ENCODE measurements at places on chromosomes 6 and 20. TPM values are rescaled to one million over a fixed set of nuclear protein-coding genes. Genes with fewer than 3 reads are reported as not detected.

CST1 gene
- not detected for total RNA-seq

MRPL14 gene
- total RNA-seq, result 38.9 TPM

DNA sequence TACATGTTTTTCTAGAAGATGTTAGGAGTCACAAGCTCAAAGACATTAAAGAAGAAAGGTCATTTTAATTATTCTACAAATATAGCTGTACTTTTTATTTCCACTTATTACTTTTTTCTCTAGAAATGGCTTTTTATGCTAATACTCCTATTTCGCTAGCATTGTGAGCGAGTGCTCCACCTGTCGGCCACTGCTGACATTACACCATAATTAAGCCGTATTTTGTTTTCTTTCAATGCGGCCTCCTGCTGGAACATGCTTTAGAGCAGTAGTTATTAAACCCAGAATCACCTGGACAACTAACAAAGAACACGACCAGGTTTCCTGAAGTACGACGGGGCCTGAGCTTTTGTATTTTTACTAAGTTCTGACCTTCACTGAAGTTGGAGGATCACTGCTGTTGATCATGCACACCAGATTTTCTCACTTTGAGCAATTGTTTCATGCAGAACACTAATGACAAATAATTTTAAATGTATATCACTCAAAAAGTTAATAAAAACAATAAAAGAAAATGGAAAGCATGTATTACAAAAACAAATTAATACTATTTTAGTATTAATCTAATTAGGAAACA lies 74.1 kb upstream of the PAK5 start:
- H3K27me3 ChIP-seq, result peaks cover 55% of the 10 kb centered on the region
- no peak overlapping the region for H3K27ac ChIP-seq
- DNase-seq, result no peak
- H3K36me3 ChIP-seq, result no peaks in the 10 kb centered on the region
- no peaks in the 10 kb centered on the region for H3K4me1 ChIP-seq
- no peak overlapping the region for H3K4me3 ChIP-seq

GRCh38 chr6:97963193-97963592 lies 680.2 kb upstream of the MMS22L start:
- H3K4me1 ChIP-seq, result no peaks in the 10 kb centered on the region
- H3K36me3 ChIP-seq, result no peaks in the 10 kb centered on the region
- H3K27me3 ChIP-seq, result no peaks in the 10 kb centered on the region
- DNase-seq, result no peak
- no peak overlapping the region for H3K27ac ChIP-seq

GRCh38 chr6:17452096-17452495 lies 58.7 kb downstream of the CAP2 start:
- H3K27me3 ChIP-seq, result no peaks in the 10 kb centered on the region
- H3K36me3 ChIP-seq, result peaks cover 9% of the 10 kb centered on the region
- H3K4me3 ChIP-seq, result no peak overlapping the region
- no peak overlapping the region for H3K27ac ChIP-seq

- no peaks in the 10 kb centered on the region for H3K36me3 ChIP-seq
- H3K4me3 ChIP-seq, result no peak overlapping the region
- DNase-seq, result no peak
- H3K4me1 ChIP-seq, result no peaks in the 10 kb centered on the region
Measured at GRCh38 chr20:5703681-5704101, 46.5 kb upstream of the SHLD1 start.

- no peak overlapping the region for H3K27ac ChIP-seq
- H3K4me1 ChIP-seq, result peaks cover 18% of the 10 kb centered on the region
- no peak for DNase-seq
- no peak overlapping the region for H3K4me3 ChIP-seq
- no peaks in the 10 kb centered on the region for H3K36me3 ChIP-seq
Measured at GRCh38 chr6:63660757-63661156, 25.2 kb downstream of the PHF3 start.

DNA sequence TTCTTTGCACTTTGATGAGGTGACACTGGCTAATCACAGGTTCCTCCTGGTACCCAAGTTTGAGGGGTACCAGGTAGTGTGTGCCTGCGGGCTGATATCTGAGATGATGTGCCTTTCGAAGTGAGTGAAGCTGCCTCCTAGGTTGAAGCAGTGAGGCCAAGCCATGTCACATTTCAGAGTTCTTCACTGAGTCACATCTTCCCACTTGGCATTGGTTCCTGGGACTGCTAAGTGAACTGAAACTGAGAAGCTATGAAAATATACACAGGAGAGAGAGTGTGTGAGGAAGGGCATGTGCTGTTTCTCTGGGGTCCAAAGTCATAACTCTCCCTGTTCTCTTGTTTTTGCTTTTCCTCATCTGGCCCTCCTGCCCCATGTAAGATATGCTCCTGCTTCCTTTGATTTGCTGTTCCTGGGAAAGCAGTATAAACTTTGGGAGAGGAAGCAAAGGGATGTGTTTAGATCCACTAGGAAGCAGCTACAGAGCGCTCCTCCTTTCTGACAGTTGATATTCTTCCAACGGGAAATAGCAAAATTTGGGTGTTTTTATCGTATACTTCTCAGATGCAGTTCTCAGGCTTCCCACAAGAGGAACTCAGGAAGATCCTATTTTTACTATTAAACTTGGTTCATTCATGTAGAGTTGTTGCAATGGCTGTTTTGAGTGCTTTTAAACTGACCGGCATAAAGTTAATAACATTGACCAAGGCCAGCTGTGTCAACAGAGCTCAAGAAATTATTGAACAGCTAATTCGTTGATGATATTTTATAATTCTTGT lies 153.7 kb downstream of the MOXD1 start:
- H3K36me3 ChIP-seq, result no peaks in the 10 kb centered on the region
- no peak overlapping the region for H3K27ac ChIP-seq
- H3K4me3 ChIP-seq, result no peak overlapping the region

DNA sequence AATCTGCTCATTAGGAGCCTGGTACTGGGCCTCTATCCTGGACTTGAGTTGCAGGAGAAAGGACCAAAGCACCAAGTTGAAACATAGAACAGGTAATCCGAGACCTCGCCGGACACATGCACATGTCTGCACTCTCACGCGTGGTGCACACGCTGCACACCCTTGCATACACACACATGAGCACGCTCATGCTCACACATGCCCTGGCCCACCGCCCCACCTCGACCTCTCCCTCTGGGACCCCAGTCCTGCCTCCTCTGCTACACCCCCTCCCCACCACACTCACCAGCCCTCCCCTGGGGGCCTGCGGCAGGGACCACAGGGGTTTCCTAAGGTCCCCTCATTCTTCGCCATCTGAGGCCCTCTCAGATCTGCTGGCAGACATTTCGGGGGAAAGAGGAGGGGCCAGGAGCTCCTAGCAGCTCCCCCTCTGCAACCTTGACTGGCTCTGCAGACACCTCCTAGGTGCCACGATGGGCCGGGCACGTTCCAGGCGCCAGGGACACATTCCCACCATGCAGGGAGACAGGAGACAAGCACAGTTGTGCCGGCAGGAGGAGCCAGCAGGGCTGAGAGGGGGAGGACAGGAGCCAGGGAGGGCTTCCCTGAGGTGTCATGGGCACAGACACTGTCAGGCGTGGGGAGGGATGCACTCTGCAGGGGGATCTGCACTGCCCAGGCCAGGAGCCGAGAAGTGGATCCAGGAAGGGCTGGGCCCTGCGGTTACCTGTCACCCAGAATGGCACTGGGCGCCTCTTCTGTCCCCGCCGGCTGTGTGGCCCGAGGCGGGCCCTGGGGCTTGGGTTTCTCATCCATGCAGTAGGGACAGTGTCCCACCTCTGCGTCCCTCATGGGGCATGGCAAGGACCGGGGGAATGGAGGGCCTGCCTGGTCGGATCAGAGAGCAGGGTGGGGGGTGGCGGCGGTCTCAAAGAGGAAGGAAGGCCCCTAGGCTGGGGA lies 25.6 kb upstream of the LSM14B start:
- no peak overlapping the region for H3K27ac ChIP-seq
- H3K4me3 ChIP-seq, result no peak overlapping the region
- no peaks in the 10 kb centered on the region for H3K4me1 ChIP-seq
- H3K27me3 ChIP-seq, result peaks cover 4% of the 10 kb centered on the region
- H3K36me3 ChIP-seq, result peaks cover 2% of the 10 kb centered on the region
- DNase-seq, result peak; percentile 84

DNA sequence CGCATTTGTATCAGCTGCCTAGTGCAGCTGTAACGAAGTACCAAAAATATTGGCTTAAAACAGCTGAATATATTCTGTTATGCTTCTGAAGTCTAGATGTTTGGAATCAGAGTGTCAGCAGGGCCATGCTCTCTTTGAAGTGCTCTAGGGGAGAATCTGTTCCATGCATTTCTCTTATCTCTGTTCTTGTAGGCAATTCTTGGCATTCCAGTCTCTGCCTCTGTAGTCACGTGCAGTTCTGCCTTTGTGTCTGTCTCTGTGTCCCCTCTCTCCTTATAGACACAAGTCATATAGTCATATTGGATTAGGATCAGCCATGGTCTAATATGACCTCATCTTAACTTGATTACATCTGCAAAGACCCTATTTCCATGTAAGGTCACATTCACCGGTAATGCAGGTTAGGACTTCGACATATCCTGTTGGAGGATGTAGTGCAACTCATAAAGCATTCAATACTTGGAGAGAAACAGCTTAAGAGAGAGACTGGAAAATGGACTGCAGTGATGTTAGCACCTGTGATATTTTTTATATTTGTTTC lies 18.6 kb downstream of the FAM83B start:
- no peaks in the 10 kb centered on the region for H3K4me1 ChIP-seq
- no peaks in the 10 kb centered on the region for H3K36me3 ChIP-seq
- no peak for DNase-seq
- H3K27me3 ChIP-seq, result peaks cover 9% of the 10 kb centered on the region
- no peak overlapping the region for H3K27ac ChIP-seq
- no peak overlapping the region for H3K4me3 ChIP-seq

DNA sequence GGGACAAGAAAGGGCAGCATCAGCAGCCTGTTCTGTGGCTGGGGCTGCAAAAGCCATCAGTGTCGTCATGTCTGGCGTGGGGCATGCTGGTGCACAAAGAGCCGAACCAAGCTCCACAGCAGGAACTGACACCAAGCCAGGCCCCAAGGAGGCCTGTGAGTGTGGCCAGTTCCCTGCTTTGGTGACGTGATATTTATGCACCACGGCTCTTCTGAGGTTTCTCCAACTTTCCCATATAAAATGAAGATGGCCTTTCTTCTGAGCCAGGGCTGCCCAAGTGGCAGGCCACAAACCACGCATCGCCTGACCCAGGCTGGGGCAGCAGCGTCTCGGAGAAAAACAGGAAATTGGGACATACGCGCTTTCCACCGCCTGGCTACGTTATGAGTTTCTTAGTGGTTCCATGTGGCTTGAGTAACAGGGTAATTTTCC lies 109.9 kb downstream of the RIN2 start:
- no peak overlapping the region for H3K27ac ChIP-seq
- peaks cover 28% of the 10 kb centered on the region for H3K36me3 ChIP-seq
- H3K27me3 ChIP-seq, result no peaks in the 10 kb centered on the region
- no peak for DNase-seq

- peaks cover 9% of the 10 kb centered on the region for H3K36me3 ChIP-seq
- no peaks in the 10 kb centered on the region for H3K27me3 ChIP-seq
- no peak overlapping the region for H3K4me3 ChIP-seq
- DNase-seq, result no peak
- H3K4me1 ChIP-seq, result no peaks in the 10 kb centered on the region
Measured at GRCh38 chr6:167898673-167899311, 72.1 kb downstream of the AFDN start.

DNA sequence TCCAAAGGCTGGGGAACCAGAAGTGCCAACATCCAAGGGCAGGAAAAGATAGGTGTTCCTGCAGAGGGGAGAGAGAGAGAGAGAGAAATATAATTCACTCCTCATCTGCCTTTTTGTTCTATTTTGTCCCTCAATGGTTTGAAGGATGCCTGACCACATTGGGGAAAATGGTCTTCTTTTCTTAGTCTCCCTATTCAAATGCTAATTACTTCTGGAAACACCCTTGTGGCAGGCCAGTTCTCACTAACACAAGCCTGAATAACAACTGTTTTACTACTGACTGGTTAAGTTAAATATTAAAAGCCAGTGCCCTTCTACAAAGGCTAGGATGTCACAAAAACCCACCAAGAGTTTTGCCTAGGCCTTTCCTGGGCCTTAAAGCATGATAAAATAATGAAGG lies 425.4 kb upstream of the HTR1E start:
- no peak overlapping the region for H3K4me3 ChIP-seq
- H3K36me3 ChIP-seq, result no peaks in the 10 kb centered on the region
- no peak for DNase-seq
- no peaks in the 10 kb centered on the region for H3K4me1 ChIP-seq
- no peak overlapping the region for H3K27ac ChIP-seq
- H3K27me3 ChIP-seq, result no peaks in the 10 kb centered on the region

DNA sequence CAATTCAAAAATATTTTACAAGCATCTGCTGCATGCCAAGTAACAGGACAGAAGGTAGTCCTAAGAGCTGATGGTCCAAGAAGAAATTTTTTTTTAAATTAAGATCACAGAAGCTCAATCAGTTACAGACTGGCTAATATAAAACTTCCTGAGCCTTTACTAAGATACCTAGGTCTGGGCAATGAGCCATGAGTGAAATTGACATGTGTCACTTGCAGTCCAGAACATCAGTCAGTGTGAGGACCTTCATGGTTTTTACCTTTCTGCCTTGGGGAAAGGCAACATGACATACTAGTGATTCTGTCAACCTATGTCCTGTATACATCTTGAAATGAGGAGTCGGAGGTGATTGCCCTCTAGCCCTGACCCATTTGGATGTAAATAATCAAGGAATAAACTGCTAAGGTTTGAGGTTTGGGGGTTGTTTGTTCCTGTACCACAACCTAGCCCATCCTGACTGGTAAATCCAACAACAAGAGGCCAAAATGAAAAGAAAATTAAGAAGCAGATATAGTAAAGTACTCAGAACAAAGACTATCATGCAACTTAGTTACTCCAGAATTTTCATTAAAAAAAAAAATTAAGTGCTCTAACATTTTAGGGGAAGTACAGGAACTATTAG lies 70.0 kb downstream of the CNKSR3 start:
- H3K27ac ChIP-seq, result no peak overlapping the region
- no peaks in the 10 kb centered on the region for H3K4me1 ChIP-seq
- no peaks in the 10 kb centered on the region for H3K27me3 ChIP-seq
- peaks cover 41% of the 10 kb centered on the region for H3K36me3 ChIP-seq

DNA sequence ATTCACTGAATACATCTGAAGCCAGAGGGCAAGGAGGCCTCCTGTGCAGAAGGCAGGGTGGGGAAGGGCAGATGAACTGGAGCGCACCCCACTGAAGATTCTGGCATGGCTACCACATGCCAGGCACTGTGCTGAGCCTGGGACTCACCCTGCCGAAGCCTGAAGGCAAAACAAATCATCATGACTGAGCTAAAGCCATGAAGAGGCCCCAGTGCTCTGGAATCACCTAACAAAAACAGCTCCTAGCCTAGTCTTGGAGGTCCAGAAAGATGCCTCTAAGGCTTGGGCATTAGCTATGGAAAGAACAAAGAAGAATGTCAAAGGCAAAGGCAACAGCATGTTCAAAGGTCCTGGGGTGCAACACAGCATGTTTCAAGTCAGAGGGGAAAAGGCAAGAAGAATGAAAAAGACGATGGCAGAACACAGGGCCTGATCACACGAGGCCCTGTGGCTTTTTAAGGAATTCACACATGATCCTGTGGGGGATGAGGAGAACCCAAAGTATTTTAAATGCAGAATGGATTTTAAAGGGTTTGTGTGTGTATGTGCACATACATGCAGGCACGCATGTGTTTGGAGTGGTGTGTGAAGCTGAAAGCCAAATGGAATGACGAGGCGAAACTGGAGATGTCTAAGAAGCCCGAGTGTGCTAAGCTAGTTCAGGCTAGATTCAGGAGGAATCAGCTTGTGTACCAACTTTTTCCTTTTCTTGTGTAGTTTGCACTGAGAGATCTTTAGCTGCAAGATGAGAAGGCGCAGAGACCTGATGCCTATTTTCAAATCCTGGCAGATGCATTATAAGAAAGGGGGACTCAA lies 261.4 kb downstream of the ZNF217 start:
- no peaks in the 10 kb centered on the region for H3K27me3 ChIP-seq
- no peak for DNase-seq
- H3K27ac ChIP-seq, result no peak overlapping the region
- peaks cover 7% of the 10 kb centered on the region for H3K4me1 ChIP-seq
- no peak overlapping the region for H3K4me3 ChIP-seq
